ENCODE measurements at places on chromosomes 3 and 15.

GRCh38 chr15:58462547-58462946 lies 30.8 kb downstream of the LIPC start:
- peak; percentile 66 for DNase-seq

DNA sequence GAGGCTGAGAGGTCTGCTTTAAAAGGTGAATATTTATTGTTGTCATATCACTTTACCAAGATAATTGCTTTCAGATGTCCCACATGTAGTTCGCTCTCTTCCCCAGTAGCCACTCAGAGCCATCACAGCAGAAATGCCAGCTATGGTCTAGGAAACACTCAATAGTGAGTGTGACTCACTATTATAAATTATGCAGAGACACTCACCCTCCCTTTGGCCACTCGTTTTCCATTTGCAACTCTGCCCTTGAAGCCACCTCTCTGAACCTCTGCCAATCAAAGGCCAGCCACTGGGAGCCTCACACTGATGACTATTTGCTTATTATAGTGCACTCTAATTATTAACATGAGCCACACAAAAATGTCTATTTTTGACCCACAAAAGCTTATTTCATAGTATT lies 328.1 kb upstream of the ATP10A start:
- no peak for DNase-seq

GRCh38 chr15:85479071-85479647 lies 98.8 kb downstream of the AKAP13 start:
- DNase-seq, result no peak

- no peak for DNase-seq
Observed at GRCh38 chr3:134392336-134392983, 18.2 kb upstream of the AMOTL2 start.

GRCh38 chr15:96043591-96044171 lies 286.8 kb upstream of the NR2F2 start:
- DNase-seq, result no peak

DNA sequence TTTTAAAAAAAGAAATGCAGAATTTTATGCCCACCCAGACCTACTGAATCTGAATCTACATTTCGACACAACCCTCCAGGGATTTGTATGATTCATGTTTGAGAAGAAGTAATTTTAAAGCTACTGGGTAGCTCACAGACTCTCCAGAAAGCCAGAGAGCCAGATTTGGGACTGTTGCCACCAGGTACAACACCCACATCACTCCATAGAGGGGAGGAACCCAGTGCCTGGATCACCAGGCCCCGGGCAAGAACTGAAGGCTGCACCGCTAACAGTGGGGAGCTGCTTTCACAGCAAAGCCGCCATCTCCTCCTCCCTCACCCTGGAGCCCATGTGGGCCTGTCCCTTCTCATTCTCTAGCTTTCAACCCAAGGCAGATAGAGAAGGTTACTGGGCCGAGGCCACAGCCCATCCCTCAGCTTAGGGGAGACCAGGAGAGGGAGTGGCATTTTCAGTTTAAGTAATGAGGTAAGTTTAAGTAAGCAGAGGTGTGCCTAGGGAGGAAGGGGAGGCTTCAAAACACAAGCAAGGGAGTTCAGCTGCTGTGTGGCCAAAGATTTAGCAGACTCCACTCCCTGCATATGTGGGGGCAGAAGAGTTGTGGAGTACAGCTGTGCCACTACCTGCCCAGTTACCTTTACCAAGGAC lies 109.8 kb downstream of the IL12A start:
- DNase-seq, result no peak

GRCh38 chr15:20646529-20647142 lies 105.0 kb upstream of the GOLGA6L6 start:
- no peak for DNase-seq

DNA sequence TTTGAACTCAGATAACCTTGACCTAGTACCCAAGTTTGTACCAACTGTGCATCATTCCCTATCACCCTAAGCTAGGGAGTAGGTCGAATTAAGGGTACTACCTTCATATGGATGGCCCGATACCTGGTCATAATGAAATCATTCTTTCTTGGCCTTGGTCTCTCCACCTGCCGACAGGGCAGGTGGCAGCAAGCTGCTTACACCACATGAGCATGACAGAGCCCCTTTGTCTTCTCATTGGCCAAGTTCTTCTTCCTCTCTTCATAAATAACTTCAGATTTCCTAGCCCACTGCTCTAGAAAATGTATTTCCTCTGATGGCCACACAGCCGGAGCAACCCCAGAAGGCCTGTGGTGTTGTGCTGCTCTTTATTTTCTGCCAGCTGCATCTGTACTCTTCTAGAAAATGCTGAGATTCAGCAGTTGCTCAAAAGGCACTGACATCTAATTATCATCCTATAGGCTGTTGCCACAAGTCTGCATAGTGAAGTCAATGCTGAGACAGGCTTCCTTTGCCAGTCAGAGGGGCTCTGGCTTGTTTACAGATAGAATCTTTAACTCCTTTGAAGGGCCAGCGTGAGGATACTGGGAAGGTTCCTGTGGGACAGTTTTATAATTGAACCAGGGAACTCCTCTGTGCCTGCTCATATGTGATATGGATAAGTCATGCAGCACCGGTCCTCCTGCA lies 304.2 kb downstream of the PTPRG start:
- no peak for DNase-seq

- DNase-seq, result no peak
Observed at GRCh38 chr15:77904436-77904821, 173.1 kb downstream of the TBC1D2B start.

DNA sequence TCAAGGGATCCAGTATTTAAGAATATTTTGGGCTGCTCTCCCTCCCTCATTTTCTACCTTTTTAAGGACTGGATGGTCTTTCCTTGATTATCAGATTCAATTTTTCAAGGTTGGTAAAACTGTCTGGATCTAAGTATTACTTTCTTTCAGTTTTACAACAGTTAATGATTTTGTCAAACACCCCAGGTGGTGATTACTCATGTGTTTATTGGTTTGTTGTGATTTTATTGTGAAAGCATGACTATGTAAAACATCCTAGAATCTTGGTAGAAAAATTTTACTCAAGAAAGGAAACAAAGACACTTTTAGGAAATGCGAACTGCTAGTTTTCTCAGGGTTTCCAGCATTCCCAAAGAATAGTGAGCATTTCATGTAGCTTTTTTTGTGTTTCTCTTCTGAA lies 7.3 kb downstream of the GTF2E1 start:
- DNase-seq, result no peak

GRCh38 chr3:114411811-114412803 lies 118.3 kb downstream of the TIGIT start:
- DNase-seq, result no peak

DNA sequence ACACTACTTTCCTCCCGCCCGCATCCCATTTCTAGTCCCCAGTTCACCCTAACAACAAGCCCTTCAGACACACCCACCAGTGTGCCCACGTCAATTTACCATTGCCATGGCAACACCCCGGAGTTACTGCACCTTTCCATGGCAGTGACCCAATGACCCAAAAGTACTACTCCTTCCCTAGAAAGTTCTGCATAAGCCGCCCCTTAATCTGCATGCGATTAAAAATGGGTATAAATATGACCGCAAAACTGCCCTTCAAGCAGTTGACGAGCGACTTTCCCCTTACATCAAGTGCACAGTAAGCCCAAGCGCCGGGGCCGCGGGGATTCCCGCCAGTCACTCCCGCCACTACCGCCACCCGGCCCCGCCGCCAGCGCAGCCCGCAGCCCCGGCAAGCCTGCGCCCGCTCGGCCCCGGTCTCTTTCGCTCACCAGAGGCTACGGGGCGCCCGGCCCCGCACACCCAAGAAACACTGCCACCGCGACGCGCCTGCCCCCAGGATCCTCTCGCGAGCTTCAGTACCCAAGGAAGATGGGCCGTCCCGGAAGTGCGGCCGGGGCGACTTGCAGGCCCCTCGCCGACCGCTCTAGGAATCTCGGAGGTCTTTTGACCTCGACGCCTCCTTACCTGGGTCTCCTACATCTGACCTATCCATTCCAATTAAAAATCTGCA lies 27.2 kb upstream of the ZNF502 start:
- peak; percentile 95 for DNase-seq

GRCh38 chr3:177599326-177599725 lies 402.0 kb upstream of the TBL1XR1 start:
- no peak for DNase-seq

GRCh38 chr15:87740655-87741344 lies 515.7 kb downstream of the NTRK3 start:
- no peak for DNase-seq

- DNase-seq, result no peak
Observed at GRCh38 chr15:31442699-31443111, 116.1 kb downstream of the KLF13 start.

DNA sequence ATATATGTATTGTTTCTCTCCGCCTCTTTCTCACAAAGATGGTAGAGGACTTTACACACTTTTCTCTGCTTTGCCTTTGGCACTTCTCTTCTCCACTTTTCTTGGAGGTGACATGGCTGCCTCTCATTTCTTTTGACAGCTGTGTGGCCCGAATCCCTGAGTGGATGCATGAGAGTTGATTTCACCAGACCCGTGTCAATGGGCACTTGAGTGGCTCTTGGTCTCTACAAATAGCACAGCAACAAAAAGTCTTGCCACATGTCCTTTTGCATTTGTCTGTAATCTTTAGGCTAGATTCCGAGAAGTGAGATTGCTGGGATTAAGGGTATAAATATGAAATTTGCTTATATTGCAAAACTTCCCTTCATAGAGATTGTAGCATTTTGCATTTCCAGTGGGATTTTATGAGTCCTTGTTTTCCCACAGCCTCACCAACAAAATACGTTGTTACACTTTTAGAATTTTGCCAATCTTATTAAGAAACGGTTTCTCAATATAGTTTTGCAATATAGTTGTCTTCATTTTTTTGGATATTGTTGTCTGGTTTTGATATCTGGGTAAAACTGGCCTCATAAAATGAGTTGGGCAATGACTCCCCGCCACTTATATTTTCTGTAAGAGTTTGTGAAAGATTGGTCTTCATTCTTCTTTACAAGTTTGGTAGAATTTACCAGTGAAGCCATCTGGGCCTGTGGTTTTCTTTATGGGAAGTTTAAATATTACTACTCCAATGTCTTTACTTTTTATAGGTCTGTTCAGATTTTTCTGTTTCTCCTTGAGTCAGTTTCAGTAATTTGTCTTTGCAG lies 5.2 kb upstream of the TRPM1 start:
- DNase-seq, result no peak

DNA sequence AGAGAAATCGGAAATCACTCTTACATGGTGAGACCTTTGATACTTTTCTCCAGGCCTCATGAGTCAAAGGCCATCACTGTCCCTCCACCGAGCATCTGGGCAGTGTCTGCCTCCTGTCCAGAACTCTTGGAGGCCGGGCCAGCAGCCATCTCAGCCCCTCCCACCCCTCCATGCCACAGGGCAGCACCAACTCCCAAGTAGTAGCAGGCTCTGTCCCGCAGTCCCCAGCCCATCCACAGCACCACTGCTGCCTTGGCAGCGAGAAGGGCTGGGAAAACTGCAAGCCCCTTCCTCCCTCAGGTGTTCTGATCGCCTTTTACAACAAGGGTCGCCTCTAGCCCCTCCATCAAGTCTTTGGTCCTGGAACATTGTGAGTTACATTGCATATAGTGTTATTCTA lies 5.5 kb downstream of the LYSMD4 start:
- DNase-seq, result no peak

- no peak for DNase-seq
Observed at GRCh38 chr15:33256874-33257273, 53.9 kb upstream of the RYR3 start.

GRCh38 chr3:44130249-44130648 lies 111.4 kb upstream of the TOPAZ1 start:
- DNase-seq, result no peak

GRCh38 chr3:129917423-129918007 lies 24.0 kb upstream of the TMCC1 start:
- DNase-seq, result no peak

DNA sequence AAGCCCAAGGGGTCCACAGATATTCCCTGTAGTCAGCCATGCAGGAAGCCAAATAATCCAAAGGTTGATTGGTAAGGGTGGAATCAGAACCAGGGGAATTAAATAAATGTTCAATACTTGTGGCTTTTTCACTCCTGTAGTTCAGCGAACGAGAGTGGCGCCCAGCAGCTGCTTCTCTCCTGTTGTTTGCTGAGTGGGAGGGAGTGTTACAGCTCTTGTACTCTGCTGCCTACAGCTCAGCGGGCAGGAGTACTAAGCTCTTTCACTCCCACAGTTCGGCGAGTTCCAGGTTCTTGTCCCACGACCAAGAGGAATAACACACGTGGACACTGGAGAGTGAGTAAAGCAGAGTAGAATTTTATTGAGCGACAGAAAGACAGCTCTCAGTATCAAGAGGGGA lies 105.9 kb downstream of the MOBP start:
- DNase-seq, result no peak

GRCh38 chr3:23985747-23986544 lies 40.9 kb downstream of the NR1D2 start:
- no peak for DNase-seq
